NCI-H524 (cell line): ENCODE measurements at places on chromosomes 3 and 15.

DNA sequence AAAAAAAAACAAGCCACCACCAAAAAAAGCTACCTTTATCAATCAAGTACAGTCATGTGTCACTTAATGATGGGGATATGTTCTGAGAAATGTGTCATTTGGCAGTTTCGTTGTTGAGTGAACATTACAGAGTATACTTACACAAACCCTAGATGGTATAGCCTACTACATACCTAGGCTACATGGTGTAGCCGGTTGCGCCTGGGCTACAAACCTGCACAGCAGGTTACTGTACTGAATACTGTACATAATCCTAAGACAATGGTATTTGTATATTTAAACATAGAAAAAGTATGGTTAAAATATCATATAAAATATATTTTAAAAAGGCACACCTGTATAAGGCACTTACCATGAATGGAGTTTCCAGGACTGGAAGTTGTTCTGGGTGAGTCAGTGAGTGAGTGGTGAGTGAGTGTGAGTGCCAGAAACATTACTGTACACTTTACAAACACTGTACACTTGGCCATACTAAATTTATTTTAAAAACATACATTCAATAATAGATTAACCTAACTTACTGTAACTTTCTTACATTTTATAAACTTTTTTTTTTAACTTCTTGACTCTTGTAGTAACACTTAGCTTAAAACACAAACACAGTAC, 25.9 kb upstream of the JMJD7 start:
- DNase-seq: no peak

- no peak for DNase-seq
Measured at GRCh38 chr3:55698831-55699230, 211.7 kb upstream of the WNT5A start.

- no peak for DNase-seq
Measured at GRCh38 chr15:40449275-40449674, 8.5 kb downstream of the BAHD1 start.

DNA sequence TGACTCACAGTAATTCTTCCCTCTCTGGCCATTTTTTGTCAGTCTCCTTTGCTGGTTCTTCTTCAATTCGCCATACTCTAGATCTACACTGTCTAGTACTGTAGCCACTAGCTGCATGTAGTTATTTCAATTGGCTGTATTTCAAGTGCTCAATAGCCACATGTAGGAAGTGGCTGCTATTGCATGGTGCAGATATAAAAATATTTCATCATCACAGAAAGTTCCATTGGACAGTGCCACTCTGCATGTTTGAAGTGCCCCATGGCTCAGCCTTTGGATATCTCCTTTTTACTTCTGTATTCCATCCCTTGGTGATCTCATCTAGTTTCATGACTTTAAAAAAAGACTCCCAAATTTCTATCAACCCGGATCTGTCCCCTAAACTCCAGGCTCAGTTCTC, 22.1 kb downstream of the PPP2R3A start:
- no peak for DNase-seq

GRCh38 chr15:65388306-65389080, 10.7 kb upstream of the IGDCC3 start:
- no peak for DNase-seq

GRCh38 chr3:171295484-171296373, 164.5 kb downstream of the TNIK start:
- no peak for DNase-seq

DNA sequence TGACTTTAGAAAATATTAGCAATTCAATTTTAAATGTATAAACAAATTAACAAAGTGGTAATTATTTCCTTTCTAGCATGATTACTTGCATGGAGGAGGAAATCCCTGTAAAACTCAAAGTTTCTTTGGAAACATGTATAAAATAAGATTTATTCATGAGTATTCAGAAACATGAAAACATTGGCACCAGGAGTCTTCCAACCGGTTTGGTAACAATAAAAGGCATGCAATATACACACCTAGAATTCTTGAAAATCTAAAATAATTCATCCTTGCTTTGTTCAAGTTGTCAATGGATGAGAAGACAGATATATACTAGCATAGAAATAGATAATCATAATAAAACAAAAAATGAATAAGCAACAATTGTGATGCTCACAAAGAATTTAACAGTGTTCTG, 76.4 kb downstream of the ZPLD1 start:
- no peak for DNase-seq

- no peak for DNase-seq
Measured at GRCh38 chr3:72227486-72228070, 442.6 kb upstream of the PROK2 start.

GRCh38 chr3:45544717-45545296, 49.7 kb upstream of the LIMD1 start:
- no peak for DNase-seq

- DNase-seq: no peak
Measured at GRCh38 chr3:124352149-124352539, 360.2 kb upstream of the ROPN1 start.

DNA sequence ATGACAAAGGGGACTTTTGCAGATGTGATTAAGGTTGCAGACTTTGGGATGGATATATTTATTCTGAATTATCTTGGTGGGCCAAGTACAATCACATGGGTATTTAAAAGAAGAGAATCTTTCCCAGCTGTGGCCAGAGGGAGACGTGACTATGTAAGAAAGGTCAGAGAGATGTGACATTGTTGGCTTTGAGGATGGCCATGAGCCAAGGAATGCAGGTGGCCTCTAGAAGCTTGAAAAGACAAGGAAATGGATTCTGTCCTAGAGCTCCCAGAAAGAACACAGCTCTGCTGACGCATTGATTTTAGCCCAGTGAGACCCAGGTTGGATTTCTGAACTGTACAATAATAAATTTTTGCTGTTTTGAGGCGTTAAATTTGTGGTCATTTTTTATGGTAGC, 616.0 kb upstream of the TBL1XR1 start:
- no peak for DNase-seq

DNA sequence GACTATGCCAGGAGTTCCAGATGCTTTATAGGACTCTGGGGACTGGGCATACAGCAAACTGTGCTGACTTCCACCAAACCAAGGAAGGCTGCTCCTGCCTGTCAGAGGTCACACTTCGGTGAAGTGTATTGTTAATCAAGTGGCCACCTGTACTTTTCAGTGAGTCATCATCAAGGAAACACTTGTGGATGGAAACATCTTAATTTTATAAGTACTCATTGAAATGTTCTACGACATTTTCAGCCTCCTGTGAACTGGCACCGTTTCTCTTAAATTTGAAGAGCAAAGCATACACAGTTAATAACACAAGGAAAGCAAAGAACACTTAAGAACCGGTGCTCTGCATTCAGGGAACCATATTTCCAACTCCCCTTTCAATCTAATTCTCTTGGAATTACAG, 801.7 kb upstream of the DPPA4 start:
- no peak for DNase-seq

DNA sequence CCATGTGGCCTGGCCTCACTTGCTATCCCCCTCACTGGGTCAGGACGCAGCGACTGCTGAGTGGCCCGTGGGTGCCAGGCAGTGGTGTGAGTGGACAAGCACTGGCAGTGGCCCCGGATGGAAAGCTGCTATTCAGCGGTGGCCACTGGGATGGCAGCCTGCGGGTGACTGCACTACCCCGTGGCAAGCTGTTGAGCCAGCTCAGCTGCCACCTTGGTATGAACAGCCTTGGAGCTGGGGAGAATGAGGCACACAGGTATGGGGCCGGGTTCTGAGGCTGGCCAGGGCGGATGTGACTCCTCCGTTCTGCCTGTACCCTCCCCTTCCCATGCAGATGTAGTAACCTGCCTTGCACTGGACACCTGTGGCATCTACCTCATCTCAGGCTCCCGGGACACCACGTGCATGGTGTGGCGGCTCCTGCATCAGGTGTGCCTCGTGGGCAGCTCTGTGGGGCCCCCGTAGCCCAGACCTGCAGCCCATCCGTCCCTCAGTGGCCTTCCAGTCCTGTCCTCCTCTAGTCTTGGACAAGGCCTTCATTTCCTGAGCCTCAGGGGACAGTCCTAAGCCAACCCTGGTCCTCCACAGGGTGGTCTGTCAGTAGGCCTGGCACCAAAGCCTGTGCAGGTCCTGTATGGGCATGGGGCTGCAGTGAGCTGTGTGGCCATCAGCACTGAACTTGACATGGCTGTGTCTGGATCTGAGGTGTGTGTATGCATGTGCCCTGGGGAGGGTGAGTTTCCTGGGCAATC, 28.2 kb downstream of the NBEAL2 start:
- no peak for DNase-seq

DNA sequence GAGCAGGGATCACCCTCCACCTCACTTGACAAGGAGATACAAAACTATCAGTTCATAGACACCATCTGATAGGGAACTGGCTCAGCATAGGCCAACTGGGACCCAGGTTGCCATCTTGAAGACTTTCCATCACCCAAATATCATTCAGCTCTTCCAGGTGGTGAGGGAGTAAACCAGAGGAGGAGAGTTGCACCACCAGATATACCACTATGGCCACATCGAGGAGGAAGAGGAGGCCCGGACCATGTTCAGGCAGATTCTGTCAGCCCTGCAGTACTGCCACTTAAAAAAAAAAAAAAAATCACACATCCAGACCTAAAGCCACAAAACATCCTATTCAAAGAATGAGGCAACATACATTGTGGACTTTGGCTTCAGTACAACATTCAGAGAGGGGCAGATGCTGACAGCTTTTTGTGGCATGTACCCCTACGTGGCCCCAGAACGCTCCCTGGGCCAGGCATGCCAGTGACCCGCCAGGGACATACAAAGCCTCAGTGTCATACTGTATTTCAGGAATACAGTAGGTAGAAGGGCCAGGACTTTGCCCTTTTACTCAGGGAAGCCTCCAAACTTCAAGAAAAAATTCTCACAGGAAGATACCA, 18.4 kb upstream of the EMC3 start:
- no peak for DNase-seq

GRCh38 chr15:89399238-89400115, 64.9 kb upstream of the POLG start:
- DNase-seq: peak; percentile 89

DNA sequence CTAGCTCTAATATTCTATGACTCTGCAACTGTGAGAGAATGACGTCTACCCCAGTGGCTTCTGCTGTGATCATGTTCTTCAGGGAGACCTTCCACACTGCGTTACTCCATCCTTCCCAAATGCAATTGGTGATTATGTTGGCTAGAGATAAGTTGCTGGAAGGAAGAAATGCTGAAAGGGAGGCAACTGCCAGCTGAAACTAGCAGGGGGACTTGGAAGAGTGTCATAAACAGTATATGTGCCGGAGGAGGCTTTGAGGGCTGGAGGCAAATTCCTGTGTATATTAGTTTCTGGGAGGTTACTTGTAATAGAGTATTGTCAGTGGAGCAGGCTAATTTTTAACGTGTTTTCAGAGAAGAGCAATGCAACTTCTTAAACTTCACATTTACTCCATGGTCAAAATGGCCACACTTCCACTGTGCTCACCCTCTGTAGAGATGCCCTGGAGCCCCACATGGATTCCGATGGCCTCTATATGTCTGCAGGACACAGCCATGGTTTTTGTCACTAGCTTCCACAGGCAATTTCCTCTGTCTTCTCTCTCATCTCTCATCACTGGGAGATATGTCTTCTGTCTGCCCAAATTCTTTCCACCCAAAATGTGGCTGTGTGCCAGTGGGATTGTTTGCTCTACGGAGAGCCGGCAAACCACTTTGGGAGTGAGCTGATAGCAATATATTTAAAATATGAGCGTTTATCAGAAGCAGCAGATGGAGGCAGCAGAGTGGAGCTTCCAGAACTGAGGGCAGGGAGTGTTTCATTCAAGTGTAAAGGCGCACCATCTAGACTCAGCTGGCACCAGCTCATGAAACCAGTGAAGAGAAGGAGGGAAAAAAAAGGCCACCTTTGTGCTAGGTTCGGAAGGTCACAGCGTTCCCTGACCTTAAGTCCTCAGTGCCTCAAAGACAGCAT, 13.3 kb upstream of the CD47 start:
- no peak for DNase-seq

GRCh38 chr3:71723452-71724170, 1.6 kb downstream of the EIF4E3 start:
- no peak for DNase-seq

DNA sequence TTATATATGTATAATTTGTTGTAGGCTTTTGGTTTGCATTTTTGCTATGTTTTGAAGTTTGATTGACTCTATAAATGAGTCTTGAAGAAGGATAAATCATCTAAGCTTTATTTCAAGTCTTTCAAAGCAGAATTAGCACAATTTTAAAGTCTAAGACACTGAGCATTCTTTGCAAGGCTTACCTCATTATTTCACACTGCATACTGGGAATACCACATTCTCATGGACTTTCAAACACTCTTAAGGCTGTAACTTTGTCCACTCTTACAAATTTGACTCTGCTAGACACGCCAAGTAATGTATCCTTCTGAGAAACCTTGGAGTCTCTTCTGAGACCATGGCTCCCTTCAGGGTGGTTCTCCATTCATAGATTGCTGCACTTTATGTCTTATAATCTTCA, 281.3 kb upstream of the COL8A1 start:
- DNase-seq: no peak

GRCh38 chr3:12782172-12782815, 14.2 kb upstream of the CAND2 start:
- DNase-seq: no peak

GRCh38 chr3:156606729-156607128, 51.8 kb upstream of the SSR3 start:
- no peak for DNase-seq

GRCh38 chr3:8556473-8556869, 54.8 kb downstream of the LMCD1 start:
- peak; percentile 54 for DNase-seq

- DNase-seq: no peak
Measured at GRCh38 chr3:13887495-13888300, 7.8 kb upstream of the WNT7A start.

DNA sequence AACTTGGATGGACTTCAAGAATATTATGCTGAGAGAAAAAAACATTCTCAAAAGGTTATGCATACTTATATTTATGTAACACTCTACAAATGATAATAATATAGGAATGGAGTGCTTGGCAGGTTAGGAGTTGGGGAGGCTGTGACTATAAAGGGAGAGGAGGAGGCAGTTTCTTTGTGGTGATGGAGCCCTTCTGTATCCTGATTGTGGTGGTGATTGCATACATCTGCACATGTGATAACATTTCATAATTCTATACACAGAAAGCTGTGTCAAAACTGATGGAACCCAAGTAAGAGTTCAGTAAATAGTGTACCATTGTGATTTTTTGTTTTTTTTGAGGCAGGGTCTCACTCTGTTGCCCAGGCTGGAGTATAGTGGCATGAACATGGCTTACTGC, 31.7 kb upstream of the FAM3D start:
- DNase-seq: no peak

- no peak for DNase-seq
Measured at GRCh38 chr3:156171281-156172267, 51.2 kb downstream of the KCNAB1 start.

DNA sequence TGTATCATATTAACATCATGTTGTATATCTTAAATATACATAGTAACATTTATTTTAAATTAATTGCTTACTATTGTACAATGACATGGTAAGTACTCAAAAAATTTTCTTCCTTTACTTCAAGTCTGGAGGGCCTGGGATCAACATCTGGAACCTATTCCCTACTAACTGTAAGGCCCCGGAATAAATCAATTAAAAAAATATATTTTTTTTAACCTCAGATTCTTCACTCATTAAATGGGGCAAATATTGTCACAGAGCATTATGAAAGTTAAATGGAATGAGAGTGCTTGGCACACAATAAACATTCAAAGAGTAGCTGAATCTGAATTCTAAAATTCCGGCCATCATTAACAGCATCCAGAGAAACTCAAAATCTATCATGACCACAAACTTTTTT, 16.5 kb downstream of the GSK3B start:
- no peak for DNase-seq

- no peak for DNase-seq
Measured at GRCh38 chr3:66381626-66382025, 119.2 kb downstream of the LRIG1 start.
